ENCODE measurements at places on chromosomes 5 and 9. TPM values are rescaled to one million over a fixed set of nuclear protein-coding genes. Genes with fewer than 3 reads are reported as not detected.

Gene CDC20B
- total RNA-seq: not detected

- no peaks in the 10 kb centered on the region for H3K27me3 ChIP-seq
- peaks cover 22% of the 10 kb centered on the region for H3K4me1 ChIP-seq
- DNase-seq: no peak
- no peak overlapping the region for H3K4me3 ChIP-seq
- peak overlapping the region; percentile 36 for H3K27ac ChIP-seq
Measured at GRCh38 chr9:127883959-127884358, 6.5 kb upstream of the AK1 start.

DNA sequence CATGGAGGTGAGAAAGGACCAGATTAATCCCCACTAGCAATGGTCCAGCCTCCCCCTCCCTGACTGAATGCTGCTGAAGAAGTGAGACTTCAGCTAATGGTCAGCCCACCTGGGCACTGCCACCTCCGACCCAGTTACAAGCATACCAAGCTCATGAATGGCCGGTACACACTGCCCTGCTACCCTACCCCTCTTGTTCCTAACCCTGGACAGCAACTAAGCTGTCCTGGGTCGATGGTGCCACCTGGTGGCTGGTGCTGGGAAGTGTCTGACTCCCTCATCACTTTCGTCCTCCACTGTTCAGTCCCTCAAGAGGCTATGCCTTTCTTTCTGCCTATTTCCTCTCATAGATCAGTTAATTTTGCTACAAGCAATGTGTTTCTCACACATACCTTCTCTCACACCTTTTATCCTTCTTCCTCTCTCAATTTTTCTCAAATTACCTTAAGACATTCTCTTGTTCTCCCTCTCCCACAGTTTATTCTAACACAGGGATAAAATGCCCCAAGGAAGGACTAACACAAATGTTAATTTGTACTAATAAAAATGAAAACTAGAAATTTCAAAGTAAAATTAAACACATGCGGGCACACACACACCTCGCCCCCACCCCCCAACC, 42.4 kb downstream of the PAX5 start:
- no peak overlapping the region for H3K4me3 ChIP-seq
- DNase-seq: no peak
- peaks cover 5% of the 10 kb centered on the region for H3K27me3 ChIP-seq
- H3K36me3 ChIP-seq: no peaks in the 10 kb centered on the region

- H3K4me1 ChIP-seq: peaks cover 5% of the 10 kb centered on the region
- H3K4me3 ChIP-seq: no peak overlapping the region
- DNase-seq: no peak
- H3K27ac ChIP-seq: no peak overlapping the region
- H3K27me3 ChIP-seq: no peaks in the 10 kb centered on the region
- no peaks in the 10 kb centered on the region for H3K36me3 ChIP-seq
Measured at GRCh38 chr9:99264070-99264680, 42.1 kb downstream of the SEC61B start.

DNA sequence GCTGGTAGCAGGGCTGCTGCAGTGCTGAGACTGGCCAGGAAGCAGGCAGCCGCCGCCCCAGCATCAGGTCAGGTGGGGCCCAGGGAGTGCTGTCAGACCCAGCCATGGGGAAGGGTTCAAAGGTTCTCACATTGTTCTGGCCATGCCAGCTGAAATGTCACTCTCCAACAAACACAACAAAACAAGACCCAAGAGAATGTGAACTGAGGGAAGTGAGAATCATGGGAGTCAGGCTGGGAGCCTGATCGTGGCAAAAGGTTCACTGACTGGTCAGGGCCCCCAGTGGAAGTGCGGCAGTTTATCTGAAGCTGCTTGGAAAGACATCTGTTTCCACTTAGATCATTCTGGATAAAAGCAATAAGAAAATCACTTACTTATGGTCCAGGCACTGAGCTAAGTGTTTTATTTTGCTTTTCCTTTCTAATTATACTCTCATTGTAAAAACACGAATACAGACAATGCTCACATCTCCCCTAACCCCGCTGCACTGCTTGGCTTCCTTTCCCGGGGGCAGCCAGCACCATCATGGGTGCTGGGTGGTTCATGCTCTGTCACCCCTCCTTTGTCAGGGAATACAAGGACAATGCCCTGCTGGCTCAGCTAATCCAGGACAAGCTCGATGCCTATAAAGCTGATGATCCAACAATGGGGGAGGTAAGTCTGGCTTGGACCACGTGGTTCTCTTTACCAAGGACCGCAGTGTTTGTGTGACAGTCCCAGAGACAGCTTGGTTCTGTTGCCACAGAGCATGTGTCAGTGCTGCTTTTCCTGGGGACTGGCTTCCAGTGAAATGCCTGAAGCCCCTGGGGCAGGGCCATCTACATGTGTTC, 41.9 kb upstream of the CFAP157 start:
- H3K27ac ChIP-seq: peak overlapping the region; percentile 24
- no peaks in the 10 kb centered on the region for H3K4me1 ChIP-seq
- H3K36me3 ChIP-seq: peaks cover 26% of the 10 kb centered on the region
- no peak overlapping the region for H3K4me3 ChIP-seq
- H3K27me3 ChIP-seq: no peaks in the 10 kb centered on the region
